Bladder microvascular endothelial cell (primary cell): ENCODE measurements at places on chromosomes 3 and 15. TPM values are rescaled to one million over a fixed set of nuclear protein-coding genes. Genes with fewer than 3 reads are reported as not detected.

Gene ZDHHC23
- 2.6 and 16.9 TPM in 2 replicates for total RNA-seq

Gene SLC22A13
- total RNA-seq: 0.16 and 0.76 TPM in 2 replicates

Gene C3orf85
- not detected in 2 replicates for total RNA-seq

Gene CTXN2
- not detected in 2 replicates for total RNA-seq

Gene A4GNT
- not detected in 2 replicates for total RNA-seq

Gene EIF4E3
- 1.6 and 1.9 TPM in 2 replicates for total RNA-seq

Gene RASL12
- 0.16 TPM in 1 of 2 replicates, not detected in the other for total RNA-seq

Gene CCDC9B
- 10.8 and 36.9 TPM in 2 replicates for total RNA-seq

Gene GADL1
- total RNA-seq: under 0.01 TPM in 1 of 2 replicates, not detected in the other

Gene FANCD2OS
- total RNA-seq: not detected in 2 replicates

Gene BCL2A1
- total RNA-seq: 0.19 TPM in 1 of 2 replicates, not detected in the other

Gene CCDC54
- not detected in 2 replicates for total RNA-seq

Gene CD200R1
- total RNA-seq: not detected in 2 replicates

Gene GP9
- total RNA-seq: not detected in 2 replicates
